GM06990 (cell line): ENCODE measurements at places on chromosomes 12 and 14.

DNA sequence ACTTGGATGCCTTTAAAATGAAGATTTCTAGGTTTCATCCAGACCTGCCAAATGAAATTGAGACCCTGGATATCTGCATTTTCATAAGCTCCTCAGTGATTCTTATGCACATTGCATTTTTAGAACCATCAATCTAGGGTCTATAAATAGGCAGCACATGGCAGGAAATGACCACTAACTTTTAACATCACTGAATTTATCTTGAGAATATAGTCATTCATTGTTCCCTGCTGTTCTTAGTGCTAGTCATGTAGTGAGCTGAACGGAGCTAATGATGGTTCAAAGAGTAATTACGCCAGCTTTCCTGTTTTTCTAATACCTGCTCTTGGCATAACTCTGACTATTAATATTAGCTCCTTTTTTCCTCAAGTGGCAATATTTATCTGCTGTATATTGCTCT, 91.6 kb downstream of the TPH2 start:
- DNase-seq: no peak

GRCh38 chr14:103628221-103628683, 759 bp upstream of the KLC1 start:
- DNase-seq: peak; percentile 68

DNA sequence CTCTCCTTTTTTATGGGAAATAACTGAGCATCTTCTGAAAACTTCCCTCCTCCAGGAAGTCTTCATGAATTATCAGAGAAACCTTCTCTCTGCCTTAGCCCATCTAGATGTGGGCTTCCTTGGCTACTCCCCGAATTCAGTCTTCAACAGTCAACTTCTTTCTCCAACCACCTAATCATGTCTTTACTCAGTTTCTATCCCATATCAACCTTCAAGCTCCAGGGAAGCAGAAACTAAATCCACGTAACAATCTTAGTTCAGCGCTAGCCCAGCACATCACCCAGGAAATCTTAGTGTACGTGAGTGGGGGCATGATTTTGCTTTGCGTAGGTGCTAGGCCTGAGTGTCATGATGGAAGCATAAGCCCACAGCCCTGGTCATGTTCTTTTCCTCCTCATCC, 12.7 kb upstream of the KRT77 start:
- no peak for DNase-seq

DNA sequence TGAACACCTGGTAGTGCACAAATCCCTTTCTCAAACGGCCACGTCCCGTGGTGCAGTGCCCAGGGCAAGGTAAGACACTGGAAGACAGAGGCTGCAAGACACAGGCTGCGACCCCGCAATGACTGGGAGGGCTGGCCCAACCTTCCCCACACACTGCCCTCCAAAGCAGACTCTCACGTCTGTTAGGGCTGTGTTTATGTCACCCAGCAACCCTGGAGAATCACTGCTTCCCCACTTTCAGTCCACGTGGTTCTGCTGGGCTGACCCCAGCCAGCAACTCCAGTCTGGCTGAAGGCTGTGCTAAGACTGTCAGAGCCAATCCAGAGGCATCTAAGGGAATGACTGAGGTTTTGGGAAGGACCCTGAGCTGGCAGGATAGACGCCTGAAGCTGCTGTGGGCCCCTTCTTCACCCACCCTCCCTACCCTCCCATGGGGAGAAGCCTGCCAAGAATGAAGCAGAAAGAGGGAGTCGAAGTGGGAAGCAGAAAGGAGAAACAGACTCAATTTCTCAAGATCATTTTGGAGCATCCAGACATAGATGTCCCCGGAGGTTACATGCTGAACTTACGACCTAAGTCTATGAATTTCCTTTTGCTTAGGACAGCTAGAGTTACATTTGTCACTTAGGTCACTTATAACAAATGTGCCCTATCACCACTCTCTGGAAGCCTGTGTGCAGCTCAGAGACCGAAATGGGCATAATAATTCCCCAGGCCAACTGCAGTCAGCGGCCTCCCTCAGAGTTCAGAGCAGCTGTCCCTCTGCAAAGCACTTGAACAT, 11.7 kb downstream of the KDM2B start:
- DNase-seq: no peak

DNA sequence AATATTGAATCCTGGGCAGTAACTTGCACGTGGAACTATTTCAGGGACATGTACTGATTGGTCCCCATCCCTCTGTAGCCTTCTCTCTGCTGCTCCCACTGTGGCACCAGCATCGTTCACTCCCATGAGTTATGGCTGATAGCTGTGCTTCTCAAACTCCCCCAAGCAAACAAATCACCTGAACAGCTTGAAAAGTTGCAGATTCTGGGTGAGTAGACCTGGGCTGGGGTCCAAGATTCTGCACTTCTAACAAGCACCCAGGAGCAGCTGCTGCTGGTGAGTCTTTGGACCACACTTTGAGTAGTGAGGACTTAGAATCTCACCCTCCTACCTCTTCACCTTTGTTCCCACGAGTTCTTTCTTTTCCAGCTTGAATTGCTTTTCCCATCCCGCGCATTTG, 49.4 kb upstream of the ZFP36L1 start:
- DNase-seq: no peak

DNA sequence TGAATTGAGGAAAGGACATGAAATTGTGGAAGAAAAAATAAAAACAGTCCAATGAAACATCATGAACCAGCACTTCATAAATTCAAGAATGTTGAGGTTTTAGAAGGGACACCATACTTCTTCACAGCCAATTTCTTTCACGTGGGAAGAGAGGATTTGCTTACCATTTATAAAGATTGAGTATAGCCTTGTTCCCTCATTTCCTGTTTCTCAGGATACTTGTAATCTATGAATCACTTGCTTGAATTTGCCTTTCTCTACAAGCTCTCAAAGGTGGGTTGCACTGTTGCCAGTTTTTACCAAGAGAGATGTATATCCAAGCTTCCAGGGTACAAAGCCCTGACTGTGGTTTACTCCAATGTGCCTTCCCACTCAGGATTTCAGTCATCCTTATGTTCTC, 116.1 kb downstream of the DUSP6 start:
- no peak for DNase-seq

- DNase-seq: no peak
These were observed 181.0 kb downstream of the MON2 start for GRCh38 chr12:62647586-62647985.
